Activated CD4-positive, alpha-beta memory T cell treated with anti-CD3 and anti-CD28 coated beads, Interleukin-2, amount 10 ng/mL, durations not matched to agents 7 days and 5 days (primary cell): ENCODE measurements at places on chromosomes 3 and 15.
A peak's percentile ranks its signal among the peaks of the same experiment; 100 is the strongest.

- peak; percentile 95 for DNase-seq
Measured at GRCh38 chr3:197736491-197737318, at the start of gene RUBCN. RUBCN (minus strand) TSS chr3:197736904; CDS start chr3:197736719, 185 bp downstream.

DNA sequence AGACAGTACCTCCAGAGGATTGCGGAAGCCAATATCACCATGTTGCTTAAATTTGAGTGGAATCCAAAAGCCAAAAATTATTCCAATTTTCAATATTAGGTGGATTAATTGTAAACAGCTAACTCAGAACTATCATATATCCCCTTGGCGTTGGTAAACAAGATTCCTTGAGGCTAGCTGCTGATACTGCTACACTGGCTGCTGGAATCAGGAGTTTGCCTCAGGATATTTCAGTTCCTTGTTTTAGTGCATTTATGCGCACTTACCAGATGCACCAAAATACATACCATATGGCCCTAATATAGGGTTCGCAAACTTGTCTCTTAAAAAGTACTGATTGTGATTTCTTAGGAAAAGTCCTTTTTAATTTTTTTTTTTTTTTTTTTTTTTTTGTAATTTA, 605.2 kb upstream of the NAALADL2 start:
- DNase-seq = no peak

DNA sequence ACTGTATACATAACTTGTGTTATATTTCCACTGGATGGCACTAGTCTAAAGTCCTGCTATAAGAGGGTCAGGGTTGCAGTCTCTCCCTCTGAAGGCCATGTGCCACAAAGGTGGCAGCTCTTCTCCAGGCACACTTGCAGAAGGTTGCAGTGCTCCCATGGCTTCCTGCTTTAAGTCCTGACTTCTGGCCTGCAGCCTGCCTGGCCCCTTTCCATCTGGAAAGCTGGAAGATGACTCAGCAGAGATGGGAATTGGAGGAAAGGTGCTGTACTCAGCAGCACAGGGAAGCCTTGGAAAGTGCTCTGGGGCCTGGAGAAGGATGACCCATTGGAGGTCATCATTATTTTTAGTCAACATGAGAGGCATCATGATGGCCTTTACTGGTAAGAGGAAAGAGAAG, 40.9 kb upstream of the MRPL3 start:
- DNase-seq = no peak

DNA sequence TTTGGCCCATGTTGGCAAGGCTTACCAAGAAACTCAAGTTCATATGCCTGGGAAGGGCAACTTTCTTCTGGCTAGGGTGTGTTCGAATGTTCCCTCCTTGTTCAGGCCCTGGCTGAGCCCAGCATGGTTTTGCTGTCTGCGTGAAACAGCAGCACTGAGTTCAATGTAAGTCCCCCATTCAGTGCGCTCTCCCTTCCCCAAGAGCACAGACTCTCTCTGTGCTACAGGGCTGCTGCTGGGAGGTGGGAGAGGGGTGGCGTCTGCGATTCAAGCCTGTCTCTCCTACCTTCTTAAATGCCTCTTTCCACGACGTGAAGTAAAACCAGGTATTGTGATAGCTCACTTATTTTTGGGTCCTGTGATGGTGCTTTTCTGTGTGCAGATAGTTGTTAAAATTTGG, 289.3 kb upstream of the GOLIM4 start:
- no peak for DNase-seq

DNA sequence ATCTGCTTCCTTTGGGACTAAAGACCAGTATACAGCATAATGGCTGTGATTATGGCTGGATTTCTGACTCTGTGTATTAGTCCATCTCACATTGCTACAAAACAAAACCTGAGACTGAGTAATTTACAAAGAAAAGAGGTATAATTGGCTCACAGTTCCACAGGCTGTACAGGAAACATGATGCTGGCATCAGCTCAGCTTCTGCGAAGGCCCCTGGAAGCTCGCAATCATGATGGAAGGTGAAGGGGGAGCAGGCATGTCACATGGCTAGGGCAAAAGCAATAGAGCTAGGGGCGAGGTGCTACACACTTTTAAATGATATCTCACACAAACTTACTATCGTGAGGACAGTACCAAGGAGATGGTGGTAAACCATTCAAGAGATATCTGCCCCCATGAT, 68.0 kb upstream of the GADL1 start:
- no peak for DNase-seq

GRCh38 chr15:76678766-76679165, 226.4 kb downstream of the SCAPER start:
- DNase-seq = no peak

- DNase-seq = no peak
Measured at GRCh38 chr3:97793420-97794019, 28.3 kb upstream of the CRYBG3 start.

GRCh38 chr3:58566398-58567250, 10.6 kb downstream of the FAM107A start:
- no peak for DNase-seq

DNA sequence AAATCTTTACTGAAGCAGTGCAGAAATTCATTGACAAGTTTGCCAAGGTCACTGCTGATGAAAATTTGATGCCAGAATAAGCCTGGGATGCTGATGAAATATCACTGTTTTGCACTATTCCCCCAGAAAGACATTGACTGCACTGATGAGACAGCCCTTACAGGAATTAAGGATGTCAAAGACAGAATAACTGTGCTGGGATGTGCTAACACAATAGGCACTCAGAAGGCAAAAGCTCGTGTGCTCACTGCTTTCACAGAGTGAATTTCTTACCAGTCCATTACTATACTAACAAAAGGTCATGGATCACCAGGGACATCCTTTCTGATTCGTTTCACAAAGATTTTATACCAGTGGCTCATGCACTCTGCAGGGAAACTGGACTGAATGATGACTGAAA, 69.4 kb downstream of the MCF2L2 start:
- DNase-seq = no peak

DNA sequence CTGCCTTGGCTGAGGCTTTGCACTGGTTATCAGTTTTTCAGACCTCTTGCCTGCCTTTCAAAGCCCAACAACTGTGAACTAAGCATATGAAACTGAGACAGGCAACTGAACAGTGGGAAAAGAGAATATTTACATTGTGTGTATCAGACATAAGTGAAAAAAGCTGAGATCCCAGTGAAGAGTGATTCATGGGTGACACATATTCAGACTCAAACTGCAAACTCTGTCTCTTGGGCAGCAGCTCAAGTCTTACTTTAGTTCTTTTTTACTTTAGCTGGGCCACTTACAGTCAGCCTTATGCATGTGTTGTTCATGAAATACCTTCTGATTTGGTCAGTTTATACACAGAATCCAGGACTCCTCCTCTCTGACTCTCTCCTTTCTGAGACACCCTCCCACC, 19.2 kb downstream of the SUCLG2 start:
- no peak for DNase-seq

DNA sequence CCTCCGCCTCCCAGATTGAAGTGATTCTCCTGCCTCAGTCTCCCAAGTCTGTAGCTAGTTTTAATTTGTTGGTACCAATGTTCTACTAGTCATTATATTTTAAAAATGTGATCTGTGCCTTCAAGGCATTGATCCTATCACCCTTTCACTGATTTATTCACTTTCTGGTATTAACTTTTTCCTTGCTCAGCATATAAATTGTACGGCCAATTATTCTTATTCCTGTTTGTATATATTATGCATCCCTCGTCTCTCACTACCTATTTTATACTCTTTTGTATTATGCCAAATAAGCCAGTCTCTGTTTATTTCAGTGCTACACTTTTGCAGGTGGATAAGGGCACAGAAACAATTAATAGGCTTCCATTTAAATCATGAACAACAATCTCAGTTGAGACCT, 620.2 kb upstream of the BCHE start:
- DNase-seq = no peak

DNA sequence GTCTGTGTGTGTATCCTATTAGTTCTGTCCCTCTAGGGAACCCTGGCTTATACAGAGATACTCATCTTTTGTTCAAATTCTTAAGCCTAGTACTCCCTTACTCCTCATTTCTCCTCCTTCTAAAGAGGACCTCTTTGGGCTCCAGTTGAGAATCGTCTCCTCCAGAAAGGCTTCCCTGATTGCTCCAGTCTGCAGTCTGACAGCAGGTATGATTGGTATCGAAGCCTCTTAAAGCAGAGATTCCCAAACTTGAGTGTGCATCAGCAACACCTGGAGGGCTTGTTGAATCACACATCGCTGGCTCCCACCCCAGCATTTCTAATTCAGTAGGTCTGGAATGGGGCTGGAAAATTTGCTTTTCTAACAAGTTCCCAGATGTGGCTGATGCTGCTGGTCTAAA, 60.9 kb upstream of the NMNAT3 start:
- DNase-seq = no peak

- no peak for DNase-seq
Measured at GRCh38 chr3:132713977-132714727, 8.1 kb downstream of the NPHP3 start.

- DNase-seq = no peak
Measured at GRCh38 chr3:37202035-37202434, 27.7 kb upstream of the LRRFIP2 start.

- no peak for DNase-seq
Measured at GRCh38 chr15:39770748-39771689, 11.6 kb downstream of the FSIP1 start.

- DNase-seq = no peak
Measured at GRCh38 chr3:152770296-152770695, 64.6 kb upstream of the P2RY1 start.

GRCh38 chr3:5116538-5116937, 5.6 kb upstream of the ARL8B start:
- DNase-seq = no peak

DNA sequence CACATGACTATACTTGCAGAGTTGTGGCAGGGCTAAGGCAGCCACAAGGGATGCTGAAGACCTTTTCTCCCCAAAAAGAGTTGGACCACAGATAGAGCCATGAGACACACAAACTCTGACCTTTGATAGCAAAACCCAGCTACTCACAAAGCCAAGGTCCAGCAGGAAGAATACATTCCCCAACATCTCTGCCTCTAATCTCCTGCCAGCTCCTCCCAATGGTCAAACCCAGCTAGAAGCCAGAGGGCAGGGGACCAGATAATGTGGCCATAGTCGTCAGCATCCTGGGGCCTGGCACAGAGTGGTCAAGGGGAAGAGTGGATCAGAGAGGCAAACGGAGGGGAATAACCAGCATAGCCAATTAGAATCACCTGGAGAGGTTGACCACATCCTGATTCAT, 28.2 kb downstream of the SLC6A1 start:
- no peak for DNase-seq

DNA sequence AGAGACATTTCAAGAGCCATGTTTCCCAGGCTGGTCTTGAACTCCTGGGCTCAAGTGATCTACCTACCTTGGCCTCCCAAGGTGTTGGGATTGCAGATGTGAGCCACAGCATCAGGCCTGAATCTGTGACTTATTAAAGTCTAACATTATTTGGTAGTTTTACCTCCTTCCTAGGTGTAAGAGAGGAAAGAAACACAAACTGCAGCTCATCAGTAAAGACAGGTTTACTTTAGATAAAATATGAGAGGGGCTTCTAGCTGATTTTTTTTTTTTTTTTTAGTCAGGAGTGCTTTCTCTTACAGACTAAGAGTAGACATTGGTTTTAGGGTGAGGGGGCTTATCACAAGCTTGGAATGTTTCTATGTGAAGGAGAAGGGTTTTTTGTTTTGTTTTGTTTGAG, 63.9 kb upstream of the RNU6-1 start:
- DNase-seq = no peak

DNA sequence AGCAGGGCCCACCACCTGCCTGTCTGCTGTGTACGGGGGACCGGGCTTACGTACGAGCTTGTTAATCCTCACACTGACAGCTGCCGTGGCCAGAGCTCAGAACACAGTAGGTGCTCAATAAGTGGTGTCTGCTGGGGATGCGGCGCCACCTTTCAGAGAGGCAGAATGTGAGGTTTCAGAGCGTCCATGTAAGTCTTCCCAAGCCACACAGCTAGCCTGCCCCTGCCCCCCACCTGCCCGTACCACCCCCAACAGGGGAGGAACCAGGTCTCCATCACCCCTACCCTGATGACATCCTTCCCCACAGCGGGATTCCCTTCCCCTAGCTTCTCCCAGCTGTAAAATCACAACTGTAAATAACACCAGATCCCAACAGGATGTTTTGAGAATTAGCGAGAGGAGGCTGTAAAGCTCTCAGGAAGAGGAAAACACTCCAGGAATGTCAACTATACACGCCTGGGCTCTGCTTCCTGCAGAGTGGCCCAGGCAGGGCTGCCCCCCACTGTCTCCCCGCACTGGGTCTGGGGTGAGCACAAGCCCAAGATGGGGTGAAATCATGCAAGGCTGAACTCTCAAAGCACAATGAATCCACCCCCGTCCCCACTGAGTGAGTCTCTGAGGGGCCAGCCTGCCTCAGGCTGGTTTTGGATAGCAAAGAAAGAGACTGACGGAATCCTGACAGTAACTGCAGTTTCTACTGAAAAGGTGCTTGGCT, 250.1 kb upstream of the LYSMD4 start:
- DNase-seq = no peak

- DNase-seq = no peak
Measured at GRCh38 chr3:8885536-8886316, 77.5 kb downstream of the RAD18 start.

DNA sequence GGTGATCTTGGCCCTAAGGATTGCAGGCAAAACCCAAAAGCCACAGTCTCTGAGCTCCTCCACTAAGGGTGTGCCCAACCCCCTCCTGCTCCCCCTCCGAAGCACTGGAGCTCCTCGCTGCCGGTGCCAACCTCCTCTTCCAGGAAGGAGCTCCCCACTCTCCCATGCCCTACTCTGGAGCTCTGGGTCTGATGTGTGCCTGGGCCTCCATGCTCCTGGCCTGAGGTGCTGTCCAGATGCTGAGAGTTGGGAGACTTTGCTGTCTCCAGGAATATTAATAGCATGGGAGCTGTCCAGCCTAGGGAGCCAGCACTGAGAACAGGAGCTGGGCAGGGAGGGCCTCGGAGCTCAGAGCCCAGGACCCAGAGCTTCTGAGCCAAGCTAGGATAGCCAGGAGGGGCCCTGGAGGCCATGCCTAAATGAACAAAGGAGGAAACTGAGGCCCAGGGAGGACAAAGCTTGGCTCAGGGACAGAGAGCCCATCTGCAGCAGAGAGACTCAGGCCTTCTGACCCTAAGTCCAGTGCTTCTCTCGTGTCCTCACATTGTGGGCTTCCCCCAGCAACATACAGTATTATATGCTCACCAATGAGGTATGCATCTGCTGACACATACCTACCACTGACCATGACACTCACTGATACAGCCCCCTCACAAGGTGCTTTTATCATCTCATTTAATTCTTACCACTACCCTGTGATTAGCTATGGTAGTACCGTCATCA, 36.9 kb upstream of the HERC1 start:
- no peak for DNase-seq

- no peak for DNase-seq
Measured at GRCh38 chr3:143103652-143104051, 15.9 kb upstream of the CHST2 start.

DNA sequence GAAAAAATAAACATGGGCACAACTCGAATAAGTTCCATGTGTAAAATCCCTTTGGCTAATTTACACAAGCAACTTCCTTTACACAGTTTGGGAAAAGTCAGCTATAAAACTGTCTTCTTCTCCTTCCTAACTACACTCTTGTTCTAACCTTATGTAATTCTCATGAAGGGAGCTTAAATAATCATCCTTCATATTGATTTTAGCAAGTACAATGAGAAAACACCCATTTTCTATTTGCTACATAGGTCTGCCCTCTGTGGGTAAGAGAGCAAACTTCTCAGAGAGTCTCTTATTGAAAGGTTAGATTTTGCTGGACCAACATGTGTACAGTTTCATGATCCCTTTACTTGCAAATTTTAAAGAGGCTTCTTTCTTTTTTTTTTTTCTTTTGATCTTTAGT, 398.5 kb downstream of the ROBO1 start:
- no peak for DNase-seq

GRCh38 chr15:49621887-49622286, 1.0 kb downstream of the DTWD1 start:
- no peak for DNase-seq

GRCh38 chr3:37543666-37544065, 318.0 kb upstream of the CTDSPL start:
- no peak for DNase-seq
